ENCODE measurements at places on chromosomes 16 and 17.
A peak's percentile ranks its signal among the peaks of the same experiment; 100 is the strongest.

DNA sequence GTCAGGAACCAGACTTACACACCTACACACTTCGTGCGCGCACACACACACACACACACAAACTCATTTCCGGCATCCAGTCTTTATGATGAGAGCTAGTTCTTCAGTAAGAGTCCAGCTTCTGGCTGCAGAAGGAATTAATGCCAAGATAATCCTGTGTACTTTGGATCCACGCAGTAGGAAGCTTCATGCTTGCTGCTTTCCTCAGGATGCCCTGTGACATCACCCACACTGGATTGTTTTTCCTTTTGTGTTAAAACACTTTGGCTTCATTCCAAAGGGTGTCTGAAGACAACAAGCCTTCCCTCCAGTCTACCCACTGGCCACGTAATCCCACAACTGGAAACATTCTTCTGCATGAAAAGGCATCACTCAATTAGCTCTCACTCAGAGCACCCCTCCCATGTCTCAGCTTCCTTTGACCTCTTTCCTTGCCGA lies 35.4 kb downstream of the KCNJ16 start:
- H3K27me3 ChIP-seq: peaks cover 2% of the 10 kb centered on the region
- H3K4me1 ChIP-seq: no peaks in the 10 kb centered on the region
- DNase-seq: no peak
- H3K36me3 ChIP-seq: no peaks in the 10 kb centered on the region
- no peak overlapping the region for H3K4me3 ChIP-seq

- no peak overlapping the region for H3K4me3 ChIP-seq
- DNase-seq: no peak
- no peaks in the 10 kb centered on the region for H3K36me3 ChIP-seq
- peaks cover under 1% of the 10 kb centered on the region for H3K27me3 ChIP-seq
- no peak overlapping the region for H3K27ac ChIP-seq
Observed at GRCh38 chr16:10611825-10612342, 31.5 kb upstream of the EMP2 start.

DNA sequence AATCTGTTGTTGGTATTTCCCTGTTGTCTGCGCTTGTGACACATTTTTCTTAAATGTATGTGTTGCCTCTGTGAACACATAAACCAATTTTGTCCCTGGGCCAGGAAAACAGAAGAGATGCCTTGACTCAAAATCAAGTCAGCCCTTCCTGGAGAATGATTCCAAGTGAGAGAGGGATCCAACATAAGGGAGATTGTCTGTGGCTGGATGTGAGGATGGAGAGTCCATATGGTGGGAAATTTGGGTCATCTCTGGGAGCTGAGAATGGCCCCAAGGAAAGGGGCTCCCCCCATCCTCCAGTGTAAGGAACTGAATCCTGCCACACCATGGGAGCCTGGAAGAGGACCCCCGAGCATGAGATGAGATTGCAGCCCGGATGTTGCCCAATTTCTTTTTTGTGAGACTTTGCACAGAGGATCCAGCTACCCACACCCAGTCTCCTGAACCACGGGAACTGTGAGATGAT lies 13.5 kb downstream of the CRYM start:
- H3K36me3 ChIP-seq: no peaks in the 10 kb centered on the region
- no peak for DNase-seq
- H3K4me1 ChIP-seq: peaks cover 41% of the 10 kb centered on the region
- peaks cover 9% of the 10 kb centered on the region for H3K27me3 ChIP-seq

- no peaks in the 10 kb centered on the region for H3K4me1 ChIP-seq
- H3K27ac ChIP-seq: no peak overlapping the region
- no peaks in the 10 kb centered on the region for H3K36me3 ChIP-seq
- peaks cover 6% of the 10 kb centered on the region for H3K27me3 ChIP-seq
Observed at GRCh38 chr16:57949595-57950238, 21.2 kb downstream of the CNGB1 start.

DNA sequence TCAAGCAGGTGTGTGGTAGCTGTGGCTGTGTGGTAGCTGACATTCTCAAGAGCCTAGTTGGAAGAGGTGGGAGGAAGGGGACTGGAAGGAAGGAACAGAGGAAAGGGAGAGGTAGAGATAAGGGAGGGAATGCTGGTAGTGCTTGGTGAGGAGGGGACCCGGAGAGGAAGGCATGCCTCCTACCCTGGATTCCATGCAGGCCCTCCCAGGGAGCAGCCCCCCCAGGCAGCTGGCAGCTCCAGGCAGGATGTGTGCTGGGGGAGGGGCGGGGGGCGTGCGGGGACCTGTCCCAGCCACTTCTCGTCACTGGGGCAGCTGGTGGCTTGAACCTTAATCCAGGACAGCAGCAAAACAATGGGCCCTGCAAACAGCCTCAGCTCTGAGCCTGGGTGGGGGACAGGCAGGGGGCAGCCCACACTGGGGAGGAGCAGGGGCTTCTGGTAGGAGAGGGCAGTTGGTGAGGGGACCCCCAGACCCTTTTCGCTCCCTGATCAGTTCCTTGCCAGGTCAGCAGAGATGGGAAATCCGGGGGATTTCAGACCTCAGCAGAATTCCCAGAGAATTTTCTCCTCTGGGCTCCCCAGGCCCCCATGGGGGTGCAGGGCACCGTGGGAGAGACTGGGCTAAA lies 27.1 kb downstream of the ARHGAP23 start:
- no peak for DNase-seq
- H3K36me3 ChIP-seq: no peaks in the 10 kb centered on the region
- H3K4me1 ChIP-seq: peaks cover 9% of the 10 kb centered on the region
- peaks cover 33% of the 10 kb centered on the region for H3K27me3 ChIP-seq

DNA sequence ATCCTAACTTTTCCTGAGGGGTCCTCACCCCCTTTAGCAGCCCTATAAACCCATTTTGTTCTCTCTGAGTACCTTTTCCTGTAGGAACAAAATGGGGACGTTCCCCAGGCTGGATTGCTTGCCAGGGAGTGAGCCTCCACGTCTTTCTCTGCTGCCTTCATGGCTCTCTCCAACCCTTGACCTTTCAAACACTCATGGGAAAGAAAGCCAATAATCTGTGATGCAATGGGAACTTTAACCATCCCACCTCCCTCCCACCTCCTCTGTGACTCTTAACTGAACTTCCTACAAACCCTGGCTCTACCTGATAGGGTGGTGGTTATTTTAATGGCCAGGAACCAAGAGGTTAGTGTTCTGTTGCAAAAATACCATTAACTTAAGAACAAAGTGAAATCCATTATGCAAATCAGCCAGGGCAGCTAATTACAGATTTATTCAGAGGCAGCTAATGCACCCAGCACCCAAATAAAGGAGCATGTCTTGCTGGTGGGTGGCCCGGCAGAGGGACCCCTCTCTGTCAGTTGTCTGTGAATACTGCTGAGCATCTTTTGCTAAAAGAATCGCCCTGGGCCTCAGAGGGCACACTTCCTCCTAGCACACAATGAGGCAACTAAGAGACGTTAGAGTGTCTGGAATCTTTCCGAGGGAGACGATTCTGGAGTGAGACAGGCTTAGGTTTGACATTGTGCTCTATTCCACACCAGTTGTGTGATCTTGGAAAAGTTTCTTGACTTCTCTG lies 3.0 kb downstream of the PIPOX start:
- H3K27ac ChIP-seq: no peak overlapping the region
- H3K36me3 ChIP-seq: no peaks in the 10 kb centered on the region
- no peak for DNase-seq
- peaks cover 6% of the 10 kb centered on the region for H3K27me3 ChIP-seq
- peaks cover 27% of the 10 kb centered on the region for H3K4me1 ChIP-seq

- no peaks in the 10 kb centered on the region for H3K36me3 ChIP-seq
- H3K27me3 ChIP-seq: no peaks in the 10 kb centered on the region
- H3K4me3 ChIP-seq: no peak overlapping the region
- H3K4me1 ChIP-seq: no peaks in the 10 kb centered on the region
- DNase-seq: no peak
Observed at GRCh38 chr17:69874175-69874670, 200.8 kb upstream of the KCNJ16 start.

- H3K4me1 ChIP-seq: no peaks in the 10 kb centered on the region
- no peak overlapping the region for H3K27ac ChIP-seq
- peaks cover 11% of the 10 kb centered on the region for H3K27me3 ChIP-seq
- no peaks in the 10 kb centered on the region for H3K36me3 ChIP-seq
Observed at GRCh38 chr16:49350265-49351095, 23.1 kb upstream of the C16orf78 start.

DNA sequence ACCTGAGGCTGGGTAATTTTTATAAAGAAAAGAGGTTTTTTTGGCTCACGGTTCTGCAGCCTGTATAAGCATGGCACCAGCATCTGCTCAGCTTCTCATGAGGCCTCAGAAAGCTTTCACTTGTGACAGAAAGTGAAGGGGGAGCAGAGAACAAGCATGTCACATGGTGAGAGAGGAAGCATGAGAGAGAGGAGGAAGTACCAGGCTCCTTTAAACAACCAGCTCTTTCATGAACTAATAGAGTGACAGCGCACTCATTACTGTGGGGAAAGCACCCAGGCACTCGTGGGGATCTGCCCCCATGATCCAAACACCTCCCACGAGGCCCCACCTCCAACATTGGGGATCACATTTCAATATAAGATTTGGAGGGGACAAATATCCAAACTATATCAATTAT lies 86.8 kb downstream of the USP32 start:
- DNase-seq: no peak
- H3K4me1 ChIP-seq: peaks cover 26% of the 10 kb centered on the region
- peak overlapping the region; percentile 82 for H3K27ac ChIP-seq
- H3K27me3 ChIP-seq: no peaks in the 10 kb centered on the region
- H3K36me3 ChIP-seq: peaks cover 29% of the 10 kb centered on the region
- peak overlapping the region; percentile 63 for H3K4me3 ChIP-seq

GRCh38 chr17:43040655-43041054 lies 15.6 kb downstream of the RND2 start:
- no peaks in the 10 kb centered on the region for H3K4me1 ChIP-seq
- H3K27me3 ChIP-seq: no peaks in the 10 kb centered on the region
- H3K36me3 ChIP-seq: no peaks in the 10 kb centered on the region
- H3K4me3 ChIP-seq: no peak overlapping the region

GRCh38 chr16:70765491-70765890 lies 35.5 kb downstream of the VAC14 start:
- no peaks in the 10 kb centered on the region for H3K27me3 ChIP-seq
- no peak overlapping the region for H3K4me3 ChIP-seq
- H3K4me1 ChIP-seq: no peaks in the 10 kb centered on the region

Measured in activated B cell treated with CpG ODN at 0.5 μM for 24 hours (primary cell).